ENCODE measurements at places on chromosomes 7 and 10. TPM values are rescaled to one million over a fixed set of nuclear protein-coding genes. Genes with fewer than 3 reads are reported as not detected.

GRCh38 chr7:30472784-30473775 is 5.5 kb downstream of the NOD1 start:
- no peak for ATAC-seq

The SMKR1 gene
- total RNA-seq = not detected

DNA sequence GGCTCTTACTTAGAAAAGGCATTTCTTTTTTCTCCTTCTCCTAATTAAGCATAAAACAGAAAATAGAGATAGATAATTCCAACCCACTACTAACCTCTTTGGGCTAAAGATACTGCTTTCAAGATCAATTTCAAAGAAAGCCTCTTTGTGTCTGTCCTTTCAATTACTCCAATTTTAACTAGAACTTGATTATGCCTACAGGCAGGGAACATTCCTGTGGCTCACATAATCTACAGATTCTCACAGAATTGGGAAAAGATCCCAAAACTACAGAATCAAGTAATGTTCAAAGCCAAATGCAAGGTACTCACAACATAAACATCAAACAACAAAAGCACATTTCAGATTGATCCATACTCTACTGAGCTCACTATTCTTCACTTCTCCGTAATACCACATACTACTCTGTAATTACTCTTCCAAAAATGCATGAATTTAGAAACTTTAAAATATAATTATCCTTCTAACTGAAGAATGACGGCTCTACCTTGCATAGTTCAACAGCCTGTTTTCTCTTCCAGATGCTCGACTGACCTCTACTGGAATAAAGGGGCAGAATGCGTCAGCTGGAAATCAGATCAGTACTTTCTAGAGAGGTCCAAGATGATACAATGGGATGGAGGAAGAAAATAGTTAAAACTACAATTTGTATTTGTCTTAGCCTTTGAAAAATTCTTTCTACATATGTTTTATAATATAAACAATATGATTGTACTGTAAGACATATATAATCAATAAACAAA is 3.9 kb downstream of the MTERF1 start:
- ATAC-seq = no peak

DNA sequence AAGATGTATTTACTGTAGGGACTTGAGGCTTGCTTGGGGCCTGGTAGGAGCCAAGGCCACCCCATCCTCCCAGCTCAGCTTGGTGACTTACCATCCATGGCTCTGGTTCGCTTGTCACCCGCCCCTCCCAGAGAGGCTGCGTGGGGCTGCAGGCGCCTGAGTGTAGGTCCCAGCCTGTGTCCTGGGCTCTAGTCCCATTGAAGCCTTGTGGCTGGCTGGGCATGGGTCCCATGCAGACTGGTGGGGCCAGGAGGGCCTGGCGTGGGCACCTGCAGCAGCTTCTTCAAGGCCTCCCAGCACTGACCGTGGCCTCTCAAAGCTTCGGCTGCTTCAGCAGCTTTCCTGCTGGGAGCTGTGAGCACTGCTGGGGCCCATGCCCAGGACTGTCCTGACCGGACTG is 118.1 kb downstream of the INPP5A start:
- no peak for ATAC-seq

DNA sequence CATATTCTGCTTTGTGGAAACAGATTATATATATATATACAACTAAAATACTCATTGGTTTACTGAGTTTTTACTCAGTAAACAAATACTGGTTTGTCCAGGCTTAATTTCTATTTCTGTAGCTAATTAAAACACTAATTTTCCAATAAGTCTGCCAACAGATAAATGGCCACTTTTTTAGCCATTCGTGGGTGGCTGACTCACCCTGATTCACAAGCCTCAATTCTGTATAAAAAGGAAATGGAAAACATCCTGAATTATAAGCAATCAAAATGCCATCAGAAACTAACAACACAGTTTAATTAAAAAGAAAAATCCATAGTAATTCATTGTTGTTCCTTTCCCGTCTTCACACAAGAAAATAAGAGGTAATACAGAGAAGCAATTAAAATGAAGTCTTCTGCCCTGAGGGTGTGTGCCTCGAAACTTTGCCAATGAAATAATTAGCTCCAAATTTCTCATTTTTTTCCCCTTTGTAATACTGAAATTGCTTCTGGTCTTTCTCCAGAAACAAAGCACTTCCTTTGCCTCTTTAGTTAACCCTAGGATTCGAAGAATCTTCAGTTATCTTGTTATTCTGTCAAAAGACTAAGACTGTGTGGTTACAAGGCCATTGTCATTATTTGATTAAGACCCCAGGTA is 118.7 kb upstream of the PTN start:
- no peak for ATAC-seq

The SNCG gene
- 43.4 TPM for total RNA-seq

The SLIT1 gene
- 0.13 TPM for total RNA-seq

- ATAC-seq = no peak
Measured at GRCh38 chr10:33099748-33100147, 141.7 kb upstream of the ITGB1 start.

The CHST3 gene
- 48.0 TPM for total RNA-seq

DNA sequence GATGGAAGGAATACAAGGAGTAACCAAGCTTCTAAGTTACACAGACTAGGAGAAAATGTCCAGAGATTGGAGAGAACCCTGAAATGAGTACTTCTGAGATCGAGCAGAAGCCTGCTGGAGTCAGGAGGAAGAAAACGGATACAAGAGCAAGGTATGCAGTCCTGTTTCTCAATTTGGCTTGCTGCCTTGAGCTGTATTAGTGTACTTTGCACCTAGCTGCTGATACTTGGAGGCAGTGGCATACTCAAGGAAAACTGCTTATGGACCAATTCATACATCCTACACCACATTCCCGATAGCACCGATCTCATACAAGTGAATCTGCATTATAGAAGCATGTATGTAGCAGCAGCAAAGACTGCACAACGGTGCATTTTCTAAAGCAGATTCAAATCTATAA is 14.4 kb downstream of the PIP4K2A start:
- ATAC-seq = no peak

- no peak for ATAC-seq
Measured at GRCh38 chr7:94355454-94355853, 39.2 kb upstream of the COL1A2 start.

DNA sequence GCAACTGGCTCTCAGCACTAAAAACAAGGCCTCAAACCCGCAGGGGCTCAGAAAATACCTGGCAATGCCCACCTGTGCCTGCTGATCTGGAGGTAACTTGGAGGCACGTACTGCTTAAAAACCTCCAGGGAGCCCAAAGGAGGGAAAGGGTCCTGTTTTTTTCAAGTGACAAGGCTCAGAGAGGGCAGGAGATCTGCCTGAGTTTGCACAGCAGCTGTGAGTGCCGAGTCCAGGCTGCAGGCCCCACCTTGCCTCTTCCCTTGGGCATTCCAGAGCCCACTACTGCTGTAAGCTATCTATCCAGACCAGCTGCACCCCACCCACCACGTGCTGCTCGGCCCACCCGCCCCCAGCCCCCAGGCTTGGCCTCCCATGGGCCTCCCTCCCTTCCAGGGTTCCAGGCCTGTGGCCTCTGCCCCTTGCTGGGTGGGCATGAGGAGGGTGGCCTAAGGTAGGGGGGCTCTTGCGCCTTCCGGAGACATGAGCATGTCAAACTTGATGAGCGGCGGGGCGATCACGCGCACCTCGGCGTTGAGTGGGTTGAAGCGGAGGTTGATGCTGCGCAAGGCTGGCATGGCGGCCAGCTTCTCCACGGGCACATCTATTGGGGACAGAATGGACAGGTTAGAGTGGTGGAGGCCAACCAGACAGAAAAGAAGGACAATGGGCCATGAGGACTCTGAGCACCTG is 17.2 kb upstream of the NPFFR1 start:
- no peak for ATAC-seq

The FZD8 gene
- total RNA-seq = 5.3 TPM

GRCh38 chr10:74255888-74256357 is 104.9 kb downstream of the ADK start:
- ATAC-seq = no peak

DNA sequence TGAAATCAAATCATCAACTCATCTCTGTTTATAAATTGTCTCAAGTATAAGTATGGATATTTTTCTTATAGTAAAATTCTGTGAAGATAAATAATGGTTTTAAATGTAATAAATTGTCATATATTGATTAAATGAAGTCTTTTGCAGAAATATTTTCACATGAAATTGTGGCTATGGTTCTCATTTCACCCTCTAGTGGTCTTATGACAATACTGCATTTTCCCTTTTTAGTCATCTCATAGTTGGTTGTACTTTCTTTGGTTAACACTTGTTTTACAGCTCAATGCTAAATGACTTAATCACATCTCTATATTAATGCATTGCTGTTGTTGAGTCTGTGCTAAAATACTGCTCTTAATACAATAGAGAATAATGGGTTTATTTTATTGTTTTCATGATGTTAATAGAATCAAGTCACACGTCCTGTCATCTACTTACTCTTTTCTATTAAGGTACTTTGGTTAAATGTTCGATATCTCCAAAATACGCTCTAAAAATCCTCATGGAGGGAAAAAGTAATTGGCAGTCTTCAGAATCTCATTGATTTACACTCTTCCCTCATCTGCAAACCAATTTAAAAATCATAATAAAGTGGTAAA is 38.0 kb upstream of the CACNA2D1 start:
- no peak for ATAC-seq

DNA sequence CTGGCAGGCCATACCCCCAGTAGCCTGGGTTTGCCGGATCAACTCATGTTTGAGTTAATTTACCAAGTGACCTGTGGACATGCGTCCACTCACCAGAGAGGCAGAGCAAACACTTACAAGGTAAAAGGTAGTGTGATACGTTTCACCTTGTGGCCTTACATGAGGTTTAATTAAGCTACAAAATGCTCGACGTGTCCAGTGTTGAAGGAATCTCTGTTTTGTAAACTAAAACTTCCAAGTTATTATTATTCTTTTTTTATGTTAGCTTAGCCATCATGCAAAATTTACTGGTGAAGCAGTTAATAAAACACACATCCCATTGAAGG is 42.9 kb downstream of the RGS10 start:
- ATAC-seq = no peak

DNA sequence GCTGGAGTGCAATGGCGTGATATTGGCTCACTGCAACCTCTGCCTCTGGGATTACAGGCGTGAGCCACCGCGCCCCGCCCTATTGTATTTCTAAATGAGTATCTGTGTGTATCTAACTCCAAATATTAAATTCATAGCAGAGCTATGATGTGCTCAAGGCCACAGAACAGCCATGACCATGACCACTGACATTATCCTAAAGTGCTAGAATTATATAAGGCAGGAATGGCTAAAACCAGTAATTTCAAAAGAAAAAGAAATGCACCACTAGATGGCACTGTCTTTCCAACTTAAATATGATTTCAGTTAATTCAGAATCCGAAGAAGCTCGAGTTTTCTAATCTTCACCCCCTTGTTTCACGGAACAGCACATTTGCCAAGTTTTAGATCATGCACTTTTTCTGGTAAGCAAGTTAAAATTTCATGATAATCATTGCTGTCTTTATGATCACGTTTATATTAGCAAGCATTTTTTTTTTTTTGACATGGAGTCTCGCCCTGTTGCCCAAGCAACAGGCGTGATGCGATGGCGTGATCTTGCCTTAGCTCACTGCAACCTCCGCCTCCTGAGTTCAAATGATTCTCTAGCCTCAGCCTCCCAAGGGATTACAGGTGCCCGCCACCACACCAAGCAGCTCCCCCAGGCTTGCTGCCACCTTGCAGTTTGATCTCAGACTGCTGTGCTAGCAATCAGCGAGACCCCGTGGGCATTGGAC is 65.3 kb downstream of the OR13A1 start:
- no peak for ATAC-seq

DNA sequence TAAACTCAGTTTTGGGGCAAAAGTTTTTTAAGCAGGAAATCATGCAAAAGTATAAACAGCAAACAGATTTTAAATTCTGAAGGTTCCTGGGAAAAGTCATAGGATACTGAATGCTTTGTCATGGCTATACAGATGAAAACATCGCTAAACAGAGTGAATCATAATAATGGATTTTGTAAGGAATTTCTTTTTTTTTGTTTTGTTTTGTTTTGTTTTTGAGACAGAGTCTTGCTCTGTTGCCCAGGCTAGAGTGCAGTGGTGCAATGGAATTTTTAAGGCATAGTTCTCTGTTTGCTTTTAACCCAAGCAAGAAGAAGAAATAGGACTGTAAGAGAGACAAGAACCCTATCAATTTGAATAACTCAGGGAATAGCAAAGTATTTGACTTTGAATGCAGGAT is 285.3 kb downstream of the NRG3 start:
- ATAC-seq = no peak

DNA sequence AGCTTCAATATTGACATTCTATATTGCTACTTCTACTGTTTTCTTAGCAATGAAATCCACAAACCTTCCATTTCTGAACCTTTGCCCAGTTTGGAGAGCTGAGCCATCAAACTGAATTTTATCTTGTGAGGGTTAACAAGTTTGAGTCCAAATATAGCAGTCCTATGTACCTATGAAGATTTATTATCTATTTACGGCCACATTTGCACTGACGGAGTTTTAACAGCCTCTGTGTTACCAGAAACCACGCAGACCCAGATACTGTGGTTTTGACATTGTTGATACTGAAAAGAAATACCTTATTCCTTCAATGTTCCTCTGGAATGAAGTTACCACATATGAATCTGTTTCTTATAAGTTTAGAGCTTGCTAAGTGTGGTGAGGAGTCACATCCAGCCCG is 172.6 kb downstream of the FGFR2 start:
- ATAC-seq = no peak

The SLC26A4 gene
- total RNA-seq = 0.42 TPM

GRCh38 chr10:32953277-32953927 is 4.6 kb downstream of the ITGB1 start:
- no peak for ATAC-seq

- no peak for ATAC-seq
Measured at GRCh38 chr10:60664859-60665258, 113.4 kb upstream of the CDK1 start.

- ATAC-seq = no peak
Measured at GRCh38 chr7:17402628-17403278, 104.3 kb downstream of the AHR start.

- no peak for ATAC-seq
Measured at GRCh38 chr7:142298009-142298408, 40.2 kb upstream of the PRSS58 start.

GRCh38 chr10:105837951-105838350 is 1196.9 kb downstream of the SORCS3 start:
- ATAC-seq = no peak

The TECPR1 gene
- total RNA-seq = 20.9 TPM

The IFIT5 gene
- 26.8 TPM for total RNA-seq

The SRRT gene
- 47.5 TPM for total RNA-seq

DNA sequence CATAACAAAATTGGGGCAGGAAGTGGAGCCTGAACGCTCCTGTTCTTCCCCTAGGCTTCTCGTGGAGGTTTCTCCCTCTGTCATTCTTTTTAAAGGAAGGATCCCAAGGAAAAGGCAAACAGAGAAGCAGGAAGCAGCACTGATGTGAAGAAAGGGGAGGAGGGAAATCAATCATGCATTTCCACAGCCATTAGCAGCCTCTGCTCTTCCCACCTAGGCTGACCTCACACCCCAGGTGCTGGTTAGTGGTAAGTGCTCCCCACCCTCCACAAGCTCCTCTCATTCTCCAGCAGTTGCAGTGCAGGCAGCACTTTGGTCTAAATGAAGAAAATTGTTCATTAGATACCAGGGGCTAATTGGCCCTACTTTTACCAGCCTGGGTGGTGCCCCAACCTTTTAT is 2.6 kb downstream of the CRHR2 start:
- no peak for ATAC-seq

GRCh38 chr10:3310016-3310784 is 137.6 kb upstream of the PITRM1 start:
- ATAC-seq = no peak

- ATAC-seq = no peak
Measured at GRCh38 chr10:22666287-22667092, 47.9 kb downstream of the PIP4K2A start.

Measured in gastroesophageal sphincter (tissue), 4 donors.